ENCODE measurements at places on chromosomes 7 and 10. TPM values are rescaled to one million over a fixed set of nuclear protein-coding genes. Genes with fewer than 3 reads are reported as not detected.

The GBX1 gene
- not detected for total RNA-seq

The SYT15 gene
- 0.74 TPM for total RNA-seq

The ANKRD30A gene
- total RNA-seq = not detected

The GIMAP5 gene
- total RNA-seq = not detected

The HTR5A gene
- total RNA-seq = not detected

The CCNY gene
- 73.4 TPM for total RNA-seq

The SLC13A1 gene
- not detected for total RNA-seq

The LIPJ gene
- total RNA-seq = not detected

DNA sequence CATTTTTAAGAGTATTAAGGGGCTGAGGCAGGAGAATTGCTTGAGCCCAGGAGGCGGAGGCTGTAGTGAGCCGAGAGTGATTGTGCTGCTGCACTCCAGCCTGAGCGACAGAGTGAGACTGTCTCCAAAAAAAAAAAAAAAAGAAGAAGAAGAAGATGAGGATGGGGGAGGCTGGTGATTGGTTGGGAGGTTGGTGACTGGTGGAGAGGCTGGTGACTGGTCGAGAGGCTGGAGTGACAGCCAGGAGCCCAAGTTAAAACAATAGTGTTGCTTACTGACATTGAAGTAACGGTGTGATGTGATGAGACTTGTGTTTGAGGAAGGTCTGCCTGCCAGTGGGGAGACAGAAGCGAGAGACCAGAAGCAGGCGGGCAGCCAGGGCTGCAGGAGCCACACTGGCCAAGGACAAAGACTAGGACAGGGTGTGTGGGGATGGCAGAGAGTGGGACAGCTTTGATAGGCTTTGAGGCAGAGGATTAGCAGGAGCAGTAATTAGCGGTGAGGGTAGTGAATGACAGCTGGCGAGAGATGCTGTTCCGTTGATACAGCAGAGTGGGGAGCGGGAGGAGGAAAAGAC is 4.9 kb downstream of the SRRT start:
- DNase-seq = no peak
- peak overlapping the region; percentile 61 for H3K27ac ChIP-seq
- H3K27me3 ChIP-seq = peaks cover 15% of the 10 kb centered on the region
- H3K4me1 ChIP-seq = peaks cover 43% of the 10 kb centered on the region

- H3K27me3 ChIP-seq = no peaks in the 10 kb centered on the region
- H3K4me3 ChIP-seq = no peak overlapping the region
- peaks cover 42% of the 10 kb centered on the region for H3K36me3 ChIP-seq
- DNase-seq = no peak
Observed at GRCh38 chr10:28545967-28546644, 13.2 kb downstream of the WAC start.

DNA sequence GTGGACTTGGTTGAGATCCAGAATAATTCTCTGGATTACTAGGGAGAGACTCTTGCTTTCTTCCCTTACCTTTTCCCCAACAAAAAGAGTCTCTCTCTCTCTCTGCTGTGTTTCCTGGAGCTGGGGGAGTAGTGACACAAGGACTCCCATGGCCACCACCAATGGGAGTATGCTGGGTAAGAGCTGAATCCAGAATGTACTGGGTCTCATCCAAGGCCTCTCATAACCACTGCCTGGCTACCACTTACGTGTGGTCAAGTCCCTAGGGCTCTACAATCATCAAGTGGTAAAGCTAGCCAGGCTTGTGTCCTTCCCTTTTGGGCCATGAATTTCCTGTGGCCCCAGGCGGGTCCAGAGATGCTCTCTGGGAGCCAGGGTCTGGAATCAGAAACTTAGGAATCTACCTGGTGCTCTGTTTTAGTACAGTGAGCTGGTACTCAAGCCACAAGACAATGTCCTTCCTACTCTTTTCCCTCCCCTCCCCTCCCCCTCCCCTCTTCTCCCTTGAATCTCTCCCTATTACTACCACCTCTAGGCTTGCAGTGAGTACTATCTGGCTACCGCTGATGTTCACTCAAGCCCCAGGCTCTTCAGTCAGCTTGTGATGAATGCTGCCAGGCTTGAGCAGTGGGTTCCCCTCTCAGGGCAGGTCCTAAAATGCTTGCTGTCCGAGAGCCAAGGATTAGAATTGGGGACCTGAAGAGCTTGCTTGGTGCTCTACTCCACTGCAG is 196.6 kb downstream of the BBS9 start:
- DNase-seq = no peak
- H3K4me3 ChIP-seq = no peak overlapping the region
- H3K4me1 ChIP-seq = no peaks in the 10 kb centered on the region
- H3K27me3 ChIP-seq = no peaks in the 10 kb centered on the region

GRCh38 chr10:129063877-129064276 is 403.2 kb upstream of the MGMT start:
- H3K27me3 ChIP-seq = no peaks in the 10 kb centered on the region
- H3K36me3 ChIP-seq = no peaks in the 10 kb centered on the region
- H3K4me3 ChIP-seq = no peak overlapping the region

- peaks cover 31% of the 10 kb centered on the region for H3K36me3 ChIP-seq
- peak overlapping the region; percentile 97 for H3K4me3 ChIP-seq
- peak overlapping the region; percentile 94 for H3K27ac ChIP-seq
- H3K4me1 ChIP-seq = peaks cover 77% of the 10 kb centered on the region
- DNase-seq = no peak
- H3K27me3 ChIP-seq = no peaks in the 10 kb centered on the region
Observed at GRCh38 chr7:47580811-47581331, 1.0 kb downstream of the TNS3 start.

DNA sequence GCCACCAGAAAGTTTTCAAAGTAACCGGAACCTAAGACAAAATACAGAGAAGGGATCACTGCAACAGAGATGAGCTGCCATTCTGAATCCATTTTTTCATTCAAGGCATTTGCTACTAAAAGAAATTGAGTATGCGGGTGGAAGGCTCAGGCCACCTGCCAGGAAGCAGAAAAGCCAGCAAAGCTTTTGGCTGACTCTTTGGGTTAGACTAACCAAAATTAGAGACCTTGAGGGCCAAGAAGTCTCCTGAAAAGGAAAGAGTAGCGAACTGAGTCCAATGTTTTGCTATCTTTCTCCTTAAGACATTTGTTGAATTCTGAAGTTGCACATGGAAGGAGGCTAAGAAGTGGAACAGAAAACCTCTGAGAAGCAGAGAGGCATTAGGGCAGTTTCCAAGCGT is 79.0 kb downstream of the FAS start:
- no peak overlapping the region for H3K27ac ChIP-seq
- H3K27me3 ChIP-seq = no peaks in the 10 kb centered on the region
- H3K4me3 ChIP-seq = no peak overlapping the region
- H3K4me1 ChIP-seq = peaks cover 25% of the 10 kb centered on the region
- no peak for DNase-seq

- no peak for DNase-seq
- peaks cover 8% of the 10 kb centered on the region for H3K36me3 ChIP-seq
- H3K4me1 ChIP-seq = peaks cover 27% of the 10 kb centered on the region
- peak overlapping the region; percentile 12 for H3K27ac ChIP-seq
- H3K4me3 ChIP-seq = peak overlapping the region; percentile 34
Observed at GRCh38 chr10:113273181-113274163, 279.4 kb upstream of the HABP2 start.

GRCh38 chr10:6625428-6625827 is 45.4 kb upstream of the PRKCQ start:
- no peaks in the 10 kb centered on the region for H3K36me3 ChIP-seq
- H3K27ac ChIP-seq = no peak overlapping the region
- H3K4me3 ChIP-seq = no peak overlapping the region
- DNase-seq = no peak

GRCh38 chr10:29326886-29327745 is 38.2 kb downstream of the LYZL1 start:
- peaks cover 43% of the 10 kb centered on the region for H3K27me3 ChIP-seq
- peaks cover 16% of the 10 kb centered on the region for H3K4me1 ChIP-seq
- no peak overlapping the region for H3K4me3 ChIP-seq
- no peaks in the 10 kb centered on the region for H3K36me3 ChIP-seq
- no peak for DNase-seq
- no peak overlapping the region for H3K27ac ChIP-seq

DNA sequence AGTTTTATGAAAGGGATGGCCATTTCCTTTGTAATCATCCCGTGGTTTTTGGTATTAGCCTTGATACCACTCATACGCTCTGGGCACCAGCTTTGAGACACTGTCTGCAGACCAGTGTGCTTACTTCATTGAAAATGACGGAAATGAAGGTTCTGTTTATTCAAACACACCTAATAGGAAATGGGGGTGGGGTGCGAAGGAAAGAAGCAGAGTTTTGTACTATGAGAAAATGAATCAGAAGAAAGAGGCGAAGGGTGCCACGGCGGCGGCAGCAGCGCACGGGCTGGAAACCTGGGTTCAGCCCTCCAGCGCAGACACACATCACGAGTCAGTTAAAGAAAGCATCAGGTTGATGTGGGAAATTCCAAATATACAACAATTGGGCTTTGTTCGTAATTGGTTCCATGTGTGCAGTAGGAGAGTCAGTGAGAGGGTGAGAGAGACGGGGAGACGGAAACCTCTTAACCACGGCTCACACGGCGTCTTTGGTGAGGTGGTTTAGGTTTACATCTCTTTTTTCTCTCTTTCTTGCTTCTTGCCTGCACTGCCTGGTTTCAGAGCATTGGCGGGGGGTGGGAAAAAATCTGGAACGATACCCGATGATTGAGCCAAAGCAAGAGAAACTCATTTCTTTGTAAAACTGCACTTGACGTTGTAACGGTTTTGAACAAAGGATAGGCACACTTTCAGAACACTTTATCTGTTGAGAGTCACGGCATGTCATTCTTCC is 321.2 kb downstream of the FRMD4A start:
- peaks cover 4% of the 10 kb centered on the region for H3K27me3 ChIP-seq
- peaks cover 64% of the 10 kb centered on the region for H3K4me1 ChIP-seq
- no peaks in the 10 kb centered on the region for H3K36me3 ChIP-seq
- peak overlapping the region; percentile 89 for H3K4me3 ChIP-seq
- peak; percentile 60 for DNase-seq

- no peak for DNase-seq
- H3K27ac ChIP-seq = no peak overlapping the region
- no peaks in the 10 kb centered on the region for H3K4me1 ChIP-seq
- no peak overlapping the region for H3K4me3 ChIP-seq
- H3K27me3 ChIP-seq = peaks cover 2% of the 10 kb centered on the region
Observed at GRCh38 chr7:83413831-83414230, 235.1 kb downstream of the SEMA3E start.

- no peaks in the 10 kb centered on the region for H3K36me3 ChIP-seq
- H3K4me1 ChIP-seq = no peaks in the 10 kb centered on the region
- no peak overlapping the region for H3K27ac ChIP-seq
- peaks cover 21% of the 10 kb centered on the region for H3K27me3 ChIP-seq
- DNase-seq = no peak
Observed at GRCh38 chr7:130218806-130219620, 11.4 kb downstream of the SSMEM1 start.

GRCh38 chr10:3330663-3331062 is 158.1 kb upstream of the PITRM1 start:
- no peak overlapping the region for H3K4me3 ChIP-seq
- DNase-seq = peak; percentile 59
- no peaks in the 10 kb centered on the region for H3K36me3 ChIP-seq
- no peak overlapping the region for H3K27ac ChIP-seq

DNA sequence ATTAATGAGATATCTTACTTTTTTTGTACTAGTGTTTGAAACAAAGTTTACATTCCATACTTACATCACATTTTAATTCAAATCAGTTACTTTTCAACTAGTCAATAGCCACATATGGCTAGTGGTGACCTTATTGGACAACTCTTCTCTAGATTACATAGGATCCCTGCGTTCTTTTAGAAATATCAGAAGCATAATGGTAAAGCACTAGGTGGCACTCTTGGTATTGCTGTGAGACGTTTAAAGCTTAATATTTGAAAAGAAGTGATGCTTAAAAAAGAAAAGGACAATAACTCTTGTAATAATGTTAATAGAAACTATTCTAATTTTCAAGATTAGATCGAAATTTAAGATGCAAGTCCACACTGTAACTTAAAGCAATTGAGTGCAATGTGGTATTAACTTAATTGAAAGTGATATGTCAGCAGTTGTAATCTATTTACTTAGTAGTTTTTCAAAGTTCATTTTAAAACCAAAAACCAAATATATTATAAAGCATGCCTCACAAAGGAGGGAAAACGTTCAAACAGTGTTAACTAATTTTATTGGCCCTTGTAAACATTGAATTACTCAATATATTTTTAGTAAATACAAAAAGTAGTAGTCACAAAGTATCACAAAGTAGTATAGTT is 339.1 kb downstream of the ATRNL1 start:
- no peaks in the 10 kb centered on the region for H3K36me3 ChIP-seq
- no peak overlapping the region for H3K4me3 ChIP-seq
- H3K27ac ChIP-seq = no peak overlapping the region

GRCh38 chr10:90204956-90205314 is 503.5 kb downstream of the KIF20B start:
- H3K36me3 ChIP-seq = no peaks in the 10 kb centered on the region
- no peak for DNase-seq
- H3K27me3 ChIP-seq = no peaks in the 10 kb centered on the region
- no peaks in the 10 kb centered on the region for H3K4me1 ChIP-seq

DNA sequence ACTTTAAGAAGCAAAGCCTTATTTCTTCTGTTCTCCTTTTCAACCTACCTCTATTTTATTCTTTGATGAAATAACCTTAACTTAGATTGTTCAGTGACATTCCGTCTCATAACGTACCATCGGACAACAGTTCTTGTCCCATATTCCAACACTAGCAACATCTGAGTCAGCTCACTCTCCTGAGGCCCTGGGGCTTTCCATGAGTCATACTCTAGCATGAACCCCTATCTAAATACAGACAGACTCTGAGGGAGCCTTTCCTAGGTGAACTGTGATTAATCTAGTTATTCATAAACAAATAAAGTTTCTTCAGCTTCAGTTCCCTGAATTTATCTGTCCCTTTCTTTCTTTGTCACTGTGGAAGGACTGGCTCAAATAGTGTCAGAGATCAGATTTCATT is 168.7 kb upstream of the LYZL1 start:
- DNase-seq = peak; percentile 80
- H3K36me3 ChIP-seq = peaks cover 14% of the 10 kb centered on the region
- no peak overlapping the region for H3K27ac ChIP-seq
- H3K4me1 ChIP-seq = peaks cover 10% of the 10 kb centered on the region
- H3K27me3 ChIP-seq = peaks cover 13% of the 10 kb centered on the region

DNA sequence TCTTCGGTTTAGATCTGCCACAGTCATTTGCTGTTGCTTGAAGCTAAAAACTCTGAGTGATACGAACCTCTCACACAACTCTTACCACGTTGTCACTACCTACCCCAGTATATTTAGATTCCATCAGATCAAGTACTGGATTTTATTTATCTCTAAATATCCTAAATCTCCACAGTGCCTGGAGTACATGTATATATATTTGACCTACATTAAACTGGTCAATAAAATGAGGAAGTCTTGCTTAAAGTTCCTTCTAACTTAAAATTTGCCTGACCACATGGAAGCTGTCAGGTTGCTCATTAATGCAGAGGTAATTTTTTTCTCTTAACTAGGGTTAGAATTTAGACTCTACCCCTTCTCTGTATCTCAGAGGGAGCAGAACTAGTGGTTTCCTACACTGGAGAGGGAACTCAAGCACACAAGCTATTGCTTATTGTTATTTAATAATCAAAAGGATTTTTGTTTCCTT is 3.1 kb upstream of the MACC1 start:
- H3K27me3 ChIP-seq = no peaks in the 10 kb centered on the region
- H3K4me3 ChIP-seq = no peak overlapping the region
- H3K4me1 ChIP-seq = no peaks in the 10 kb centered on the region
- DNase-seq = no peak

- DNase-seq = no peak
- no peaks in the 10 kb centered on the region for H3K27me3 ChIP-seq
- no peaks in the 10 kb centered on the region for H3K4me1 ChIP-seq
- H3K4me3 ChIP-seq = no peak overlapping the region
Observed at GRCh38 chr7:31850601-31851000, 163.6 kb downstream of the PPP1R17 start.

Measured in HFFc6 (cell line).